MM.1S (cell line): ENCODE measurements at places on chromosomes 7 and 10.

DNA sequence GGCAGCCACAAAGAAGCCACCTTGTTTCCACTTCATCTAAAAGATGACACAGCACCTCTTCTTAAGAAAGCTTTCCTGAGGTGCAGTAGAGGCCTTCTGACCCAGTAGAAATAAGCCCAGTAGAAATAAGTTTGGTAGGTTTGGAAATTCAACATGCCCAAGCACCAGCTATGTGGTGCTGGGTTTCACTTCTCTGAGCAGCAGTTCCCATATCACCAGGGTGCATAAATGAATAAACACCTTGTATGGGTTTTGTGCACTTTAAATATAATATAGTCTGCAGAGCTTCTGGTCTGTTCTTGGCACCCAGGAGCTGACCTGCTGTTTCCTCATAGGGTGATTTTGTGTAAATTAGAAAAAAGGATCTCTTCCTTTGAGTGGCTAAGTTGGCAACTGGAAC is 492.4 kb upstream of the SORCS1 start:
- no peak for DNase-seq

DNA sequence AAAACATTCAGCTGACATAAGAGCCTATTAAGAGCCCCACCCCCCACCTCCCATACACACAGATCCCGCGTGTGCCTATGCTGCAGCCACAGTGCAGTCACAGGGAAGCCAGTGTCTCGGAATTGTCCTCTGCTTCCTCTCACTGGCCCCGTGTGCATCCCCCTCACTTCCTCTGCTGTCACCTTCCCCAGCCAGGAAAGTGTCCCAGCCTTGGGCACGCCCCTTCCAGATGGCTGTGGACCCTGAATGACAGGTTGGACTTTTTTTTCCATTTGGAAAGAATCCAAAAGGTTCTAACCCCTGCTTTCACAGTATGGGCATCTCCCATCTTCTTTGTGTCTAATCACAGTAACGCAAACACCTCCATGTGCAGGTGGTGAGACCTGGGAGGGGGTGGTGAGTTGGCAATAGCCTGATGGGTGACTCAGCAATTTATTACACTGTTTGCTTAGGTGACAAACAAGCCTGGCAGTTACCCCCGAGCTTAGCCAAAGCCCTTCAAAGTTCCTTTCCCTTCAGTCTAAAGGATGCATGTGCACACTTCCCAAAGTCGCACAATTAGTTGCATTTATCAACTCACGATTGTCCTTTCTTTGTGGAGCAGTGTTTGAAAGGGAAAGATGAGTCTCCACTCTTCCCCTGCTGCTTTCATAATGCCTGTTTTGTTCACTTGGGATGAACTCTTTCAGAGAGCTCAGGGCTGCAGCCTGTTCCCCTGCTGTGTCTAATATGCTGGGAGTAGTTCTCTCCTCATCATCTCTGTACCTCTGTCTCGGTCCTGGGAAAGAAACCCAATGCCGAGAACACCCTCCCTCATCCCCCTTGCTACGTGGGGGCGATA is 67.5 kb upstream of the EFCAB10 start:
- no peak for DNase-seq

- no peak for DNase-seq
Measured at GRCh38 chr7:139680676-139681462, 96.9 kb downstream of the HIPK2 start.

DNA sequence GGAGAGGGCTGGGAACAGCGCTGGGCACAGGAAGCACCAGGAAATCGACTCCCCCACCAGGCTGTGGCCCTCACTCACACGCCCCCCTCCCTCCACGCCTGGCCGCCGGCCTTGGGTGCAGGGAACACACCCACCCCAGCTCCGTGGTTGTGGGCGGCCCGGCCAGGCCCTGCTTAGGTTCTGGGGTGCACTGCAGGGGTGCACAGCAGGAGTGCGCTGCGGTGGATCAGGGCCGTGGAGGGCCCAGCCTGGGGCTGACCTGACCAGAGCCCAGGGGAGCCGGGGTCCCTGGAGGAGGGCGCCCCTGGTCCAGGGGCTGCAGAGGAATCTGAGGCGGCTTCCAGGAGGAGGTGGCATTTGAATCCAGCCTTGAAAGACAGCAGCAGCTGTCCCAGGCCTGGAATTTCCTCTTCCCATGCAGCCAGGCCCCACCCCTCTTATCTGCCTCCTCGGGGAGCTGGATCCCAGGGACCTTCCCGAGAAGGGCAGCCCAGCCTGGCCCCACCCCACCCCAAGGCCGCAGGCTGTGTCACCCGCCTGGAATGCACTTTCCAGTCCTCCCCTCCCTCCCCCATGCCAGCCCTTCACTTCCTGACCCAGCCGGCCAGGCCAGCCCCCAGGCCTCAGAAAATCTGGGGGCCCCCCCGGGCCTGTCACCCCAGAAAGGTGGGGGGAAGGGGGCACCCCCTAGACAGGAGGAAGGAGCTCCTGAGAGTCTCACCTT is 18.4 kb upstream of the PDGFA start:
- no peak for DNase-seq

- DNase-seq: no peak
Measured at GRCh38 chr10:100350914-100351485, 4.0 kb downstream of the SCD start.

DNA sequence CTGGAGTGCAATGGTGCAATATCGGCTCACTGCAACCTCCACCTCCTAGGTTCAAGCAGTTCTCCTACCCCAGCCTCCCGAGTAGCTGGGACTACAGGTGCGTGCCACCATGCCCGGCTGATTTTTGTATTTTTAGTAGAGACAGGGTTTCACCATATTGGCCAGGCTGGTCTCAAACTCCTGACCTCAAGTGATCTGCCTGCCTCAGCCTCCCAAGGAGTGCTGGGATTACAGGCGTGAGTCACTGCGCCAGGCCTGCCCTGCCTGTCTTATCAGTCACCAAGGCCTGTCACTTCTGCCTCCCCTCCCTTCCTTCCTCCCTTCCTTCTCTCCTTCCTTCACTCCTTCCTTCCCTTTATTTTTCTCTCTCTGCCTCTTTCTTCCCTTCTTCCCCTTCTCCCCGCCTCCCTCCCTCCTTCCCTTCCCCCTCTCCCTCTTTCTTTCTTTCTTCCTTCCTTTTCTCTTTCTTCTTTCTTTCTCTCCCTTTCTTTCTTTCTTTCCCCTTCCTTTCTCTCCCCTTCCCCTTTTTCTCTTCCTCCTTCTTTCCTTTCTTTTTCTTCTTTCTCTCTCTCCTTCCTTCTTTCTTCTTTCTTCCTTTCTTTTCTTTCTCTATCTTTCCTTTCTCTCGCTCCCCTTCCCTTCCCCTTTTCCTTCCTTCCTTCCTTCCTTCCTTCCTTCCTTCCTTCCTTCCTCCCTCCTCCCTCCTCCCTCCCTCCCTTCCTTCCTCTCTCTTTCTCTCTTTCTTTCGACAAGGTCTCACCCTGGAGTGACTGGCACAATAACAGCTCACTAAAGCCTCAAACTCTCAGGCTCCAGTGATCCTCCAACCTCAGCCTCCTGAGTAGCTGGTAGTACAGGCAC is 3.1 kb upstream of the ST7 start:
- DNase-seq: no peak

DNA sequence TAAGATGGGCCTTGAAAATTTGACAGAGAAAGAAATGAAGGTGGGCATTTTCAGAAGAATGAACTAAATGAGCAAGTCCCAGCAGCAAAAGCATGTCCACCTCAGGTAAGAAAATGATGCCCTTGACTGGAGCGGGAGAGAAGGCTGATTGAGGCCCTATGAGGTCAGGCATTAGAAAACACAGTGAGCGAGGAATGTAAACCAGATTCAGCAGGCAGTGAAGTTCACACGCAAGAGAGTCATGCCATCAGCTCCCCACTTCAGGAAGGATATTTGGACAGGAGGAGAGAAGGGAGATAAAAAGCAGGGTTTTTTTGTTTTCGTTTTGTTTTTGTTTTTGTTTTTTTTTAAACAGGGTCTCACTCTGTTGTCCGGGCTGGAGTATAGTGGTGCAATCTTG is 166.4 kb downstream of the PPP1R17 start:
- DNase-seq: no peak

DNA sequence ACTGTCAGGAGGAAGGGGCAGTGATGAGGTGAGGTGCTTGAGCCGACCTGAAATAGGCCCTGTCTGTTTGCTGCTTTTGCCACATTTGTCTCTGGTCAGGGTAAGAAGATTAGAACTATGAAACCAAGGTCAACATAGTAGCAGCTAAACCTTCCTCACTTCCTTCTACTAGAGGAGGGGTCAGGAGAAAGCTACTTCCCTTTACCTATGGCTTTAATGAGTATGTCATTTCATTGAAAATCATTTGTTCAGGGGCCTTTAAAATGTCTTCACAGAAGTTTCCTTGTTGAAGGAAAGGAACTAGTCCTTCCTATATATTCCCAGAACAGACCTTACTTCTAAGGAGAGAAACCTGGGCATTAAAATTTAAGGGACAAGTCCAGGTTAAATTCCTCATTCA is 19.0 kb downstream of the HYAL4 start:
- no peak for DNase-seq

- DNase-seq: no peak
Measured at GRCh38 chr7:51307651-51308210, 8.9 kb downstream of the COBL start.
